ENCODE measurements at places on chromosomes 11 and 22.

DNA sequence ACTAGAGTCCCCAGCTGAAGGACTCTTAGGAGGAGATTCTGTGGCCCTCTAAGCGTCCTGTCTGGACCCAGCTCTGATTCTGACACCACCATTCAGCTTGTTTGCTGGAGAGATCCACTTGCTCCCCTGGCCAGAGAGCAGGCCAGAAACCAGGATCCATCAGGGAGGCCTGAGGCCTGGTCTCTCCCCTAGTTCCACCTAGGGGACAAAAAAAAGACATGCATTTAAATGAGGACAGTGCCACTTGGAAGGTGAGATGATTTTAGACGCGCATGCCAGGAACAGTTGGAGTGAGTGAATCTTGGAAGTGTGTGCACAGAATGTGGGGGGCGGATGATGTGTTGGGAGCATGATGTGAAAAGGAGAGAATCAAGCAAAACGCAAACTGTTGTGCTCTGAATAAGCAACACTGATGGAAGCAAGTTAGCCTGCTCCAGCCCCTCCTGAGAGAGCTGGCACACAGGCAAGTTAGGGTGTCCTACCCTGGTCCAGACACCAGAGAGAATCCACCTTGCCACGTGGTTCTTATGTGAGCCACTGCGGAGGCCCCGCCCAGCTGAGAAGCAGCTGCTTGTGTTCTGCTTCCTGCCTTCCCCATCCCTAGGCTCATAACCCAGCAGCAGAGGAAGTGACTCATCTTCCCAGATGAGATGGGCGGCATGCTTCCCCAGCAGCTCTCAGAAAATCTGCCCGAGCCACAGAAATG, 8.0 kb upstream of the SLCO2B1 start:
- DNase-seq: no peak

GRCh38 chr22:21073023-21073422, 27.3 kb downstream of the LRRC74B start:
- DNase-seq: no peak

- no peak for DNase-seq
These were observed 119.2 kb downstream of the FEZ1 start for GRCh38 chr11:125376856-125377255.

- no peak for DNase-seq
These were observed 24.8 kb downstream of the FAM118A start for GRCh38 chr22:45334528-45334927.

DNA sequence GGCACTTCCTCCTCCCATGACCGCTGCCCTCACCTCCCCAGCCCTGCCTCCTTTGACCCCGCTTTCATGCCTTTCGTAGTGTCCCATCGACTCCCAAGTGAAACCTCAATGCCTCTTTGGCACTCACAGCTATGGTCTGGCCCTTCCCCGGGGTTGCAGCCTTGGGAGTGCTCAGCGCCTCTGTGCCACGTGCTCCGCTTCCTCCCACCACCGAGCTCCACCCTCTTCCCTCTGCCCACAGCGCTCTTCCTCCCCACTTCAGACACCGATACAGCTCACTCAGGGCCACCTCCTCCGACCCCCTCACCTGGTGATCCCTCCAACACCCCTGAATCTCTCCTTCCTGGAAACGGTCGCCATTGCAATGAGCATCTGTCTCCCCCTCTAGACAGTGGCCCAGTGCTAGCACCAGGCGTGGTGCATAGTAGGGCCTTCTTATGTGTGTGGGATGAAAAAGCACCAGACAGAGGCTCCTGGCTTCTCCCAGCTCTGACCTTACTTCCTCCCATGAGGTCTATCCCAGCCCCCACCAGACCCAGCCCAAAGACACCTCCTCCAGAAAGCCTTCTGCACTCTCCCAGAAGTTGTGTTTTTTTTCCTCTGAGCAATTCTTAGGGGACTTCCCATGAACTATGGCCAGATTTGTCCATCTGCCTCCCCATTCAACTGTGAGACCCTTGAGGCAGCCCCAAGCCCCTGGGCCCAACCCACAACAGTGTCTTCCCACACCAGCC, 16.4 kb upstream of the SCGB1A1 start:
- DNase-seq: no peak

GRCh38 chr11:79274636-79275331, 166.0 kb downstream of the TENM4 start:
- DNase-seq: no peak

DNA sequence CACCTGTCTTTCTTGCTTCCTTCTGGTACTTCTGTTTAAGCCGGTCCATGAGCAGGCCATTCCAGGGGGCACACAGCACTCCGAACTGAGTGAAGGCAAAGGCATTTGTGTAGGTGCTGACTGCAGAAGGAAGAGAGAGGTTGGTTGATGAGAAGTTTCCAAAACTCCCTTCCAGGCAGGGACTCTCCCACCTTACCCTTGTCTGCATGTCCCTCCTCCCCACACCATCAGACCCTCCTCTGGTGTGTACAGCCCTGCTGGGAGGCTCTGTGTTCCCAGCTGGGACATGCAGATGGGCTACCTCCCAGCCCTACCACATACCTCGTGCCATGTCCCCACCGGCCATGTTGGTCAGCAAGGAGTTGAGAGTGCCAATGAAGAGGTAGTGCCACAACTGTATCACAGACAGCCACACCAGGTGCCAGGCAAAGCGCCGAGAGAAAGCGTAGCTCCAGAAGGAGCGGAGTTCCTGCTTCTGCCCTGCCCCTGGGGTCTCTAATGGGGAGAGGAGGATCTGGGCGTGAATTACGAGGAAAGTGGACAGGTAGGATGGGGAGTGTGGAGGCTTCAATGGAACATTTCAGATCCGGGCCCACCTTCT, 12.2 kb downstream of the SLC43A3 start:
- DNase-seq: no peak

DNA sequence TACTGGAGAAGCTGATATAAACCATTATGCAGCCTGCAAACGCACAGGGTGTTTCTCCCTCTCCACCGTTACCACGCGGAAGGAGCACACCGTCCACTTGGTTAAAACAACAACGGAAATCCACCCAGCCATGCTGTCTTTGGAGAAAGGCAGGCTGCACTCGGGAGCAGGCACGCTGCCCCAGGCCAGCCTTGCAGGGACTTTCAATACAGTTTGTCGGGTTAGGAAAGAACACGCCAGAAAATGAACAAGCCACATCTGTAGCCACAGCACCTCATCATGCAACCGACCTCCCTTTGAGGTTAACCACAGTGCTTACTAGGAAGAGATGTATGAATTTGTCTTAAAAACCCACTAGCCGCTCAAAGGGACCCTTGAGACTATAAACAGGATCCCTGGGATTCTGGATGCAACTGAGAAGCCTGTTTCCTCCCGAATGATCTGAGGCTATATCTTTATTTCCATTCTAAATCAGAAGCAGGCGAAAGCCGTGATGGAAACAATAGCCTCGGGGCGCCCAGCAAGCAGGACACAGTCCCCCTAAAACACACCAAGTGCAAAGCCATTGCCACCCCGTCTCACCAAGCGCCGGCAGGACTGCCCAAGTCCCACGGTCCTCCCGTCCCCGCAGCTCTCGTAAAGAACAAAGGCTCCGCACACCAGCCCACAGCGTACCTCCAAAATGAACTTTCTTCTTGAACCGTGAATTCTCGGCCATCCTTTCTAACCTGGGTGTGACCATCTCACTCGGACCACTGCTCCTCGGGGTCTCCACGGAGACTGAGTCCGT, 318.9 kb downstream of the CTTN start:
- no peak for DNase-seq

DNA sequence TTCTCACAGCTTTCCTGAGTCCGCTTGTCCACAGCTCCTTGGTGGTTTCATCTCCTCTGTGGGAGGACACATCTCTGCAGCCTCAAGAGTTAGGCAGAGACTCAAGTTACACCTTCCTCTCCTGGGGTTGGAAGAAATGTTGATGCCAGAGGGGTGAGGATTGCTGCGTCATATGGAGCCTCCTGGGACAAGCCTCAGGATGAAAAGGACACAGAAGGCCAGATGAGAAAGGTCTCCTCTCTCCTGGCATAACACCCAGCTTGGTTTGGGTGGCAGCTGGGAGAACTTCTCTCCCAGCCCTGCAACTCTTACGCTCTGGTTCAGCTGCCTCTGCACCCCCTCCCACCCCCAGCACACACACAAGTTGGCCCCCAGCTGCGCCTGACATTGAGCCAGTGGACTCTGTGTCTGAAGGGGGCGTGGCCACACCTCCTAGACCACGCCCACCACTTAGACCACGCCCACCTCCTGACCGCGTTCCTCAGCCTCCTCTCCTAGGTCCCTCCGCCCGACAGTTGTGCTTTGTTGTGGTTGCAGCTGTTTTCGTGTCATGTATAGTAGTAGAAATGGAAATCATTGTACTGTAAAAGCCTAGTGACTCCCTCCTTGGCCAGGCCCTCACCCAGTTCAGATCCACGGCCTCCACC, 11.7 kb downstream of the RASD2 start:
- peak; percentile 77 for DNase-seq

DNA sequence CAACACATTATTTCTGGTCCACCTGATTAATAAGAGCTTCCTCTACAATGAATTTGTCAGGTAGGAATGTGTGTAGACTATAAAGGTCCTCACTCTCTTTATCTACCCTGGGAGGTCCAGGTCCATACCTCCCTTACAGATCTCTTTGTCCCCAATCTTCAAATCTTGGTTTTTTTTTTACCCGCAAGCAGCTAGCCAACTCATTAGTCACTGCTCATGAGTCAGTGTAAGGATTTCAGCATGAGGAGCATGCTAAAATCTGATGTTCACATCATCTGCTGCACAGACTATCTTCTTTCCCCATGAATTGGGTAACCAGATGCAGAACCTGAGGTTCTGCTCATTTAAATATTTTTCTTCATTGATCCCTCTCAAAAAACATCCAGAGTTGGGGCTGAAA, 397.0 kb upstream of the ISX start:
- DNase-seq: no peak

DNA sequence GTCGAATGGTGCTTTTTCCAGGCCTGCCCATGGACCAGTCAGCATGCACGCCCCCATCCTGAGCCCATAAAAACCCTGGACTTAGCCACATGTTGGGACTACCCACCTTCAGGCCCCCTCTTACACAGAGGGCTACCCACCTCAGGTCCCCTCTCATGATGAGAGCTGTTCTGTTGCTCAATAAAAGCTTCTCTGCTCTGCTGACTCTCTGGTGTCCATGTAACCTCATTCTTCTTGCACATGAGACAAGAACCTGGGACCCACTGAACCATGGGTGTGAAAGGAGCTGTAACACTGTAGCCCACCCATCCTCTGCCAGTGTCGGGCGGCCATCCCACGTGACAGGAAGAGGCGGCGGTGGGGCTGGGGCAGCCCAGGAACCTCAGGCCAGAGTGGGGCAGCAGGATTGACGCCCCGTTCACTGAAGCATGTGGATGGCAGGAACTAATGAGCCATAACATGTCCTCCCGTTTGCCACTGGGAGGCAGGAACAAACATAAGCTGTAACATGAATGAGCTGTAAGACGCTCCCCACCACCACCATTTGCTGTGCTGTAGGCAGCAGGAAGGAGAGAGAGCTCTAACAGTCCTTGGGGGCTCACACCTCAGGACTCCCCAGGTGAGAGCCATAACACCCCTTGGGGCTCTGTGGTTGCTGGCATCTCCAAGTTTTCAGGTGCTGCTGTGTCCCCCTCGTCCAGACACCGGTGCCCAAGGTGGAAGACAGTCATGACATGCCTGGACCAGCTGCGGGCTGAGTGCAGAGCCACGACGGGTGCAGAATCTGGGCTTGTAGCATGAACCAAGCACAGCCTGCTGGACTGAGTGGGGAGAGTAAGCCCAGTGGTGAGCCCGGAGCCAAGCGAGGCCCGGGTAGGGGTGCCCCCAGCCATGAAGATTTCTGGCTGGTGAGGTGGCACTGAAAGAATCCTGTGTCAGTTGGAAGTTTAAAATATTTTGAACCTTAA, 69.4 kb downstream of the MCHR1 start:
- DNase-seq: peak; percentile 13

- DNase-seq: no peak
These were observed 37.1 kb downstream of the PKNOX2 start for GRCh38 chr11:125201525-125202141.

DNA sequence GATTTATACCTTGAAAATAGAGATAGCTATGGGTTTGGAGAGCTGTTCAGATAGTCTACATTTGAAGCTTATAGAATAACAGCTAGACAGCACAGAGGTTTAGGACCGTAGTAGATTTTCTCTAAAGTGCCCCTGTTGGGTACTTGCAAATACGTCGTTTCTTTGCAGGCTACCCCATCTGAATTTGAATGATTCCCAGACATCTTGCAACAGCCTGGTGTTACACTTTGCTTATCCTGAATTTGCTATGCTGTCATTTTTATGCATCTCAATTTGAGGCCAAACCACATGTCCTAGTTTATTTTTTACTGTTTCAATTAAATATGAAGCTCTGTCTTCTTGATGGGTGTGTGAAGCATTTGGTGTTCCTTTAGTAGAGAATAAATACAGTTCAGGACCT, 142.1 kb downstream of the WNT11 start:
- no peak for DNase-seq

DNA sequence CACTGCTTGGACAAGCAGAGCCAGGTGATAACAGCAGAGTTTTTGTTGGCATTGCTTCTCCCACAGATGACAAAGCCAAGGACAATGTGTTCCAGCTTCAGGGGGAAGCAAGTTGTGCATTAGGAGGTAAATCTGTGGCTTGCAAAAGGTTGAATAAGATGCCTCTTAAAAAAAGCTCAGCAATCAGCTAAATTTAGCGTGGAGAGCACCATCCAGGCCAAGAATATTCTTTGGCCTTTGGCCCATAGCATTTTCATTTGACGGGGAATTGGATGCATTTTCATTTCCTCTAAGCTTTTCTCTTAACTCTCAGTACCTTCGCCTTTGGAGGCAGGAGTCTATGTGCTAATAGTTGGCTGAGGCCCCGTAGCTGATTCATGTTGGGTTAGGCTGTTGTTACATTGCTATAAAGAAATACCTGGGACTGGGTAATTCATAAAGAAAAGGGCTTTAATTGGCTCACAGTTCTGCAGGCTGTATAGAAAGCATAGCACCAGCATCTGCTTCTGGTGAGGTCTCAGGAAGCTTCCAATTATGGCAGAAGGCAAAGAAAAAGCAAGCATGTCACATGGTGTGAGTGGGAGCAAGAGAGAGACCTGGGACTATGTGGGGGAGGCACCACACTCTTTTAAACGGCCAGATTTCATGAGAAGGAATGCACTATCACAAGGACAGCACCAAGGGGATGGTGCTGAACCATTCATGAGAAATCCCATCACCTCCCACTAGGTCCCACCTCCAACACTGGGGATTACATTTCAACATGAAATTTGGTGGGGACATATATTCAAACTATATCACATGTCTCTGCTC, 350.1 kb upstream of the C11orf87 start:
- DNase-seq: no peak

DNA sequence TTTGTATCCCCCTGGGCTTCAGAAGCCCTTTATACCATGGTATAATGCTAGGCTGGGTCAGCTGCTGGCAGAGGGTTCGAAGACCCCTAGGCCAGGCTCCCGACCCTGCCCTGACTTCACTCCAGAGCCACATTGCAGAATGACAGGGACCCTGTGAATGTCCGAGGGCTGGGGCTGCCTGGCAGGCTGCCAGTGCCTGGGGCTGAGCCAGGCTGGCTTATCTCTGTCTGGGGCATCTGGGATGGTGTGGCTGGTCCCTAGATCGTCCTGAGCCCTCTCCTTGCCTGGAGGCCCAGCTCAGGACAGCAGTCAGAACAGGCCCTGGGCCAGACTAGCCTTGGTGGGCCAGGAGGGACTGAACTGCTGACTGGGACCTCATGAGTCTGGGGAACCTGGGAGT, 3.7 kb downstream of the ZDHHC8 start:
- DNase-seq: no peak
